ENCODE measurements at places on chromosomes 7 and 10. TPM values are rescaled to one million over a fixed set of nuclear protein-coding genes. Genes with fewer than 3 reads are reported as not detected.

The FAM25A gene
- total RNA-seq, result not detected

The OR2A7 gene
- total RNA-seq, result 0.68 TPM

The AIFM2 gene
- total RNA-seq, result 10.0 TPM

The EN2 gene
- 0.15 TPM for total RNA-seq

All from chondrocyte (in vitro differentiated cells).